ENCODE measurements at places on chromosomes 1 and 21.
A peak's percentile ranks its signal among the peaks of the same experiment; 100 is the strongest.

GRCh38 chr1:155226910-155227260 is 18.4 kb downstream of the MTX1 start:
- no peak for DNase-seq

DNA sequence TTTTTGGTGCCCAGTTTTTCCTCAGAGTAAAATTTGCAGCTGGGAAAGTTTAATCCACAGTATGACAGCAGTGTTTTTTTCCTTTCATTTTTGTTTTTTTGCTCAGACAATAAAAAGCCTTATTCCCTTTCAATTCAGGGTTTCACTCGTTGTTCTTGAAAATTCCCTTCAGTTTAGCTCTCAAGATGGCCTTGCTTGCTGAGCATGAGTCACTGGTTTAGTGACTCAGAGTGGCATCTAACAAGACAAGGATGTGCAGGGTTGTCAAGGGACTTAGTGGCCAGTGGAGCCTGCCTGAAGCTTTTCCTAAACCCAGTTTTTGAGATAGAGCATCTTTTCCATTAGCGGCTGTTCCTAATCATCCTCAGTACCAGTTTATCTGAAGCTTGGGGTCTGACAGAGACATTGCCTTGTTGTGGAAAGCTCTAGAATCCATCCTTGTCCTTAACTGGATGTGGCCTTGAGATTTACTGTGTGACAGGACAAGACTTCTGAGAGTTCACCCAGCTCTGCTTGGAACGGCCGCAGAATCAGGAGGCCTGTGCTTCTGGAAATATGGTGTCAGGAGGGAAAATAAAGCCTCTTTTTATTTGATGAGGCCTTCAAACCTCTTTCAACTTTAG is 48.4 kb upstream of the DNAJC6 start:
- no peak for DNase-seq

DNA sequence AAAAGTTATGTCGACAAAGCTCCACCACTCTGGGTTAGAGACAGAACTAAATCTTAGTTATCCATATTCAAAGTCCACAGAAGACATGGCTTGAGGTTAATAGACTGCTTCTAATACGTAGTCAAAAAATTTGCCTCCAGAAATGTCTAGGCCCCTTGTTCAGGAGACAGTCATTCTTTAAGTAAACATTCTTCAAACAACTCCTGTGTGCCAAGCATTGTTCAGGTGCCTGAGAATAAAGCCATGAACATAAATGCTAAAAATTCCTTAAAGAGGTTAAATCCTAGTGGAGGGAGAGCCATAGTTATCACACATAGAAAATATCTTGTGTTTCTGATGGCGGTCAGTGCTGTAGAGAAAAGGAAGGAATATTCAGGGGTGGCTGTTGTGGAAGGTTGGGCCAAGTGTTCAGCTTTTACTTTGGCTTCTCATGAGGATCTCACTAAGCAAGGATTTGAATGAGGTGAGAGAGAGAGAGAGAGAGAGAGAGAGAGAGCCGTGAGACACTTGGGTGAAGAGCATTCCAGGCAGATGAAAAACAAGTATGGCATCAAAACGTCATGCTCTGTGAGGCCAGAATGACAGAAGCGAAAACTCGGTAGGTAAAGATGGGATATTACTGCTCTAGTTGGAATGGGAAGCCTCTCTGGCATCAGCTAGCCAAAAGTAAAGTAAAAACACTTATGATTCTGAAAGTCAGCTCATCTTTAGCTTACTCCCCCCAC is 187.1 kb downstream of the GREM2 start:
- no peak for DNase-seq

DNA sequence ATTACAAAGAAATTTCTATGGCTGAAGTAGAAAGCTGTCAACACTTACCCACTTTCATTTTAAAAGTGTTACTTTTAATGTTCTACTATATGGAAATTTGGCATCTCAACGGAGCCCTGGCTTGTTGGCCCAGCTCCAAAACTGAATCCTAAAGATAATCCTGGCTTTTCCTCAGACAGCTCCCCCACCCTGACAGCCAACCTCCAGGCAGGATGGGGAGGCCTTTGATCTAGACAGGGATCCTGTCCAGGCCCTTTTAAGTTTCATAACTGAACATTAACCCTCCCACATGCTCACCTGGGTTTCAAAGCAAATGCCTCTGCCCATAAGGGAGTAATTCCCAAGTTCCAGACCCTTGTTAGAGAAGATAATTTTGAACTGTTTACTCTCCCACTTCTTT is 99.3 kb upstream of the RALGPS2 start:
- no peak for DNase-seq

DNA sequence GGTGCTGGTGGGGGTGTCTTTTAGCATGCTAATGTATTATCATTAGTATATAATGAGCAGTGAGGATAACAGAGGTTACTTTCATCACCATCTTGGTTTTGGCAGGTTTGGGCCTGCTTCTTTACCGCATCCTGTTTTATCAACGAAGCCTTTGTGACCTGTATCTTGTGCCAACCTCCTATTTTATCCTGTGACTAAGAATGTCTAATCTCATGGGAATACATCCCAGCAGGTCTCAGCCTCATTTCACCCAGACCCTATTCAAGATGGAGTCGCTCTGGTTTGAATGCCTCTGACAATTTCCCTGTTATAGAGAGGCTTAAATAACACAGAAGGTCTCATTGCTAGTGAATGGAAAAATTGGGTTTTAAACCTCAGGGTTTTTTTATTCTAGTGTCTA is 300.8 kb upstream of the PROX1 start:
- no peak for DNase-seq

DNA sequence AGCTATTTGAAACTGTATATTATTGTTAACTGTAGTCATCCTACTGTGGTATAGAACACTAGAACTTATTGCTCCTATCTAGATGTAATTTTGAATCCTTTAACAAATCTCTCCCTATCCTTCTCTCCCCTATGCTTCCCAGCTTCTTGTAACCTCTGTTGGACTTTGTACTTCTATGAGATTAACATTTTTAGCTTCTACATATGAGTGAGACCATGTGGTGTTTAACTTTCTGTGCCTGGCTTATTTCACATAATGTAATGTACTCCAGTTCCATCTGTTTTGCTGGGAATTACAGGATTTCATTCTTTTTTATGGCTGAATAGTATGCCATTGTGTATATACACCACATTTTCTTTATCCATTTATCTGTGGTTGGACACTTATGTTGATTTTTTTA is 64.5 kb upstream of the KIAA1614 start:
- DNase-seq, result no peak

GRCh38 chr21:44701023-44701400 is 4.0 kb downstream of the KRTAP10-12 start:
- no peak for DNase-seq

DNA sequence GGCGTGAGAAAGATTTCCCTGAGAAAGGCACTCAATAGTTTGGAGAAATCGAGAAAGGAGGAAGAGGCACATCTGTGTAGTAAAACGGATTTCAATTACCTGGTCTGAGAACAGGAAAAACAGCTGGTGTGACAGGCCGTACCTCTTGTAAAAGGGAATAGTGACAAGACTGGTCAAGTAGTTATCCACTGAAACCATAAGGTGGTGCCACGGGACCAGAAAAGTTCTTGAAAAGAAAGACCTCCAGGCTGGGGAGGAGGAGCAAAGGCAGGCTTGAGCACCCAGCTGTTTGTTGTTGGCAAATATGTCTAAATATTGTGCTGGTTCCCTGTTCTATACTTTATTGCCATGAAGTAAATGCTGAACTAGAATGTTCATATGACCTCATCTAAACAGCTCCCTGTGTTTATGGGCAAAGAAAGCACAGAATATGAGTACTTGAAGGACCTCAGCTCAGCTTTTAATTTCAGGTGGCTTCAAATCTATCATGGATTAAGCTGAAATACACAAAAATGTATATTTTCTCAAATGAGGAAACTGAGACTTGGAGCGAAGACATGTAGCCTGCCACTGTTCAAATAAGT is 4.0 kb downstream of the HAO2 start:
- DNase-seq, result no peak

DNA sequence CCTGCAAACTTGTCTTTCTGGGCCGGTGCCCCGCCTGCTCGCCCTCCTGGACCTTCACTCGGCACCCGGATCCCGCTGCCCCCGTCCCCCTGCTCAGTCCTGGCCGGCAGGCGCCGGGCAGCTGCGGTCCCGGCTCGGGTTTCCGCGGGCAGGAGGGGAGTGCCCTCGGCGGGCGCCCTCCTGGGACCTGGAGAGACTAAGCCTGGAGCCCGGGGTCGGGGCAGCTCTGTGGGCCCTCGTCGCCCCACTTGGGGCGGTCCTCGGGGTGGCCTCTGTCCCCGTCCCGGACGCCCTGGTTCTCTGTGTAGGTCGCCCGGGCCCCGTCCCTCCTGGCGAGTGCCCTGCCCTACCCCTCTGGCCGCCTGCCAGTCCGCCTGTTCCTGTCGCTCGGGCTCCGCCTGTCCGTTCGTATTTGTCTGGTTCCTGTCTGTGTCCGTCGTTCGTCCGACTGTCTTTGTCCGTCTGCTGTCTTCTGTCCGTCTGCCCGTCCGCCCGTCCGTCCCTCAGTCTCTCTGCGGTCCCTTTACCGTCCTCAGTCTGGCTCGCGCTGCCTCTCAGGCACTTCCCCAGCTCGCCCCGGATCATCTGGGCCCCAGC is 490 bp downstream of the SERINC2 start:
- no peak for DNase-seq

- no peak for DNase-seq
These were observed 335.3 kb downstream of the ASTN1 start for GRCh38 chr1:176829261-176829660.

GRCh38 chr1:1966071-1966740 is 37.4 kb downstream of the CFAP74 start:
- DNase-seq, result no peak

DNA sequence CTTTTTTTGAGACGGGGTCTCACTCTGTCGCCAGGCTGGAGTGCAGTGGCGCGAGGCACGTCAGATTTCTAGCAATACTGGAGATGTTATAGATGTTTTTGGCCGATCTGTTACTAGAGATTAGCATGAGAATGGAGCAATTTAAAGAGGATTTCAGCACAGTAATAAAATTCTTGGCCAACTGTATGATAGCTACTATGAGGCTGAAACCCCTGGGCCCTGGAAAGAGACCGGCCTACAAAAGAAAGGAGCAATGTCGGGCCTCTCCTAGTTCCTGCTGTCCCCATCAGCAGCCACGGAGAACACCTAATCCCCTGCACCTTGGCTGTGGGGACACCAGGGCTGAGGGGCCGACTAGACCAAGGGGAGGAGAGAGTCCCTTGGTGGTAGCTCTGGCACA is 9.5 kb upstream of the GNPAT start:
- DNase-seq, result no peak

GRCh38 chr1:47317841-47318240 is 3.9 kb upstream of the STIL start:
- DNase-seq, result peak; percentile 70

GRCh38 chr1:8349961-8350360 is 32.0 kb downstream of the SLC45A1 start:
- DNase-seq, result no peak

GRCh38 chr1:245561665-245562234 is 407.0 kb downstream of the KIF26B start:
- DNase-seq, result no peak

GRCh38 chr1:19940486-19941205 is 17.2 kb upstream of the PLA2G2E start:
- DNase-seq, result no peak

DNA sequence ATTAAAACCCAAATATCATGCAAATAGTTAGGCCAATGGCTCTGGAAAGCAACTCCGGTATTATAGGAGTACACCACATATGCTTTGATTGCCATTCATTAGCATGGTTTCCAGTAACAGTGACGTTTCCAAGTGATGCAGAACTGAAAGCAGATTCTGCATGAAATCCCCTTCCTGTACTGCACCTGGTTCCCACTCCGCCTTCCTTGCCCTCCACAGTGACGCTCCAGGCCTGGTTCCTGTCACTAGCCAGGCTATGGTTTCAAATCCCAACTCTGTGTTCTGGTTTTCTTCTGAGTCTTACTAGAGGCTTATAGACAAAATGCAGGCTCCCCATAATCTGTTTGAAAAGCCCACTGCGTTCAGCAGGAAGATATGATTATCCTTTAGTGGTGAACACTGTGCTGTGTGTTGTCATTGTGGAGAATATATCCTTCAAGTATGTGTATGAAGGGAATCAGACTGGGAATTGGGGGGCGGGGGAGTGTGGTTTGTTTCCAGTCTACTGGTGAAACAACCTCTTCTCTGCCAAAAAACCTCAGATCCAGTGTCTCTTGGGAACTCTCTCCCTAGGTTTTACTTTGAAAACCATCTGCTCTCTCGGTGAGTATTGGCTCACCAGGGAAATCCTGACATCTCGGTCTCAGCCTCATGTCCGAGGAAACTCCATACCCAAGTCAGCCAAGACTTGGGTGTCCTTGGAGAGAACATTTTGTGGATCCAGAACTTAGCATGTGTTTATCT is 78.7 kb downstream of the TYW3 start:
- DNase-seq, result no peak

DNA sequence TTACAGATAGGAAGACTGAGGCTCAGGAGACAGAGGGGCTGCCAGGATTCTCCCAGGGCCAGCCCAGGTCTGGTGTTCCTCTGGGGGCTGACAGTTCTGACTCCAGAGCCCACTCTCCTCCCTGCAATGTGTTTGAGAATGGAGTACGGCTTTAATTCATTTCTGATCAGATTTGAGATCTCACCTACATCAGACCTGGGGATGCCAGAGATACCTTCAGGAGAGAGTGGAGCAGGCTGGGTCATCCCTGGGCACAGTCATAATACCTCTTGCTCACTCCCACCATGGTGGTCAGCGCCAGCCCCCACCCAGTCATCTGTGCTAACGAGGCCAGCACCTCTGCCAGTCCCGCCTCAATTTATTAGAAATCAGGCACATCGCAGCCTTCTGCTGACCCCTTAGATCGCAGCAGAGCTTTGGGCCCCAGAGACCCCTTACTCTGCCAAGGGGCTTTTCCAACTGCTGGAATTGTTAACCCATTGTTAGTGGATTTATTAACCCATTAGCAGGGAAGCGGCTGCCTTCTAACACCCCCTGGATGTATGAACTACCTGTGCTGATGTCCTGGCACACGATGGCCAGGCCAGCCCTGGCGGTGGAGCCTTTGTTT is 352.1 kb downstream of the MATN1 start:
- no peak for DNase-seq

DNA sequence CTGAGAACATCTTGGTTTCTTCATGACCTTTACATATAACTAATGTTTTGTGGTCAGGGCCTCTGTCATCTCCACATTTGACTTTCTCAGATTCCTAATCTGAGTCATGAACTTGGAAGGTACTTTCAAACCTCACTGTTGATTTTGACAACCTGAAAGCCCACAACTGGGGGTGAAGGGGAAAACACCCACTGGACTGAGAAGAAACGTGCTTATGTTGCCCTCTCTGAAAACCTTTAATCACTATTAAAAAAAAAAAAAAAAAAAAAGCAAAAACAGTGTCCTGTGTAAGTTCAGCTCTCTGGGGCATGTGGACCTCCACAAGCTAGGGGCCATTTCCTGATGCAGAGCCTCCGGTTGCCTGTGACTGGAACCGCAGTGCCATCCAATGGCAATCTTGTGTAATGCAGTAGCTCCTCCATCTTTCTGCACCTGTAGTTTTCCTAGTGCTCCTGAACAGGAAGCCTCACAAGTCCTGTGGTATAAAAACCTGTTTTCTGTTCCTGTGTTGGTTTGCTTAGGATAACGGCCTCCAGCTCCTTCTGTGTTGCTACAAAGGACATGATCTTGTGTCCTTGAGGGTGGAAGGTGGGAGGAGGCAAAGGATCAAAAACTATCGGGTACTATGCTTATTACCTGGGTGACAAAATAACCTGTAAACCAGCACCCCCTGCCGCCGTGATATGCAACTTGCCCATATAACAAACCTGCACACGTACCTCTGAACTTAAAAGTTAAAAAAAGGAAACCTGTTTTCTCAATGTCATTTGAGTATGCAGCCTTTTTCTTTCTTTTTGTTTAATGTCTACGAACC is 124.5 kb downstream of the ZNF648 start:
- no peak for DNase-seq

All from non-pigmented ciliary epithelial cell (primary cell).